Stimulated activated CD8-positive, alpha-beta memory T cell treated with anti-CD3 and anti-CD28 coated beads, Interleukin-4, amount 100 ng/mL, for 24 hours (primary cell): ENCODE measurements at places on chromosomes 5 and 9.

DNA sequence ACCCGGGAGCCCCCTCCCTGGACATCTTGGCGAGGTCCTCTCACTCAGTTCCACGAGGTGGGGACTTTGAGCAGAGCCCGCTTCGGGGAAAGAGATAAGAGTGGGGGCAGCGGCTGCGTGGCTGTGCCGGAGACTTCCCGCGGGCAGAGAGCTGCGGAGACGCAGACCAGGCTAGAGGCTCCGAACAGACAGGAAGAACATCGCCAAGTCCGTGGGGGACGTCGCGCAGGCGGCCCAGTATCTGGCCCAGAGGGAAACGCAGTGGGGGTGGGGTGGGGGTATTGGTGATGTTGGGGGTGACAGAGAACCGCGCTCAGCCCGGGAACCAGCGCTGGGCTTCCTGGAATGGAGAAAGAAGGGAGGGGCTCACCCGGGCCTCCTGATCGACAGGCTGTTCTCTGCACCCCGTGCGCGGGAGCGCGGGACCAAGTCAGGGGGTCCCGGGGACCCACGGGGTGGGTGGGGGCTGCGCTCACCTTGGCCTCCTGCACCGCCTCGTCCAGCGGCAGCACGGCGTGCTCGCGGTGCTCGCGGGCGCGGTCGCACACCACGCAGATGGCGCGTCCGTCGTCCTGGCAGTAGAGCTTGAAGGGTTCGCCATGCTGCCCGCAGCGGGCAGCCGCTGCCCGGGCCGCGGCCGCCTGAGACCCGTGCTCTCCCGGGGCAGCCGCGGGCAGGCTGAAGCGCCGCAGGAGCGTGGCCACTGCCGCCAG is 727 bp downstream of the TRIM7 start:
- DNase-seq = no peak

GRCh38 chr9:137703842-137704508 is 85.2 kb downstream of the EHMT1 start:
- DNase-seq = no peak

DNA sequence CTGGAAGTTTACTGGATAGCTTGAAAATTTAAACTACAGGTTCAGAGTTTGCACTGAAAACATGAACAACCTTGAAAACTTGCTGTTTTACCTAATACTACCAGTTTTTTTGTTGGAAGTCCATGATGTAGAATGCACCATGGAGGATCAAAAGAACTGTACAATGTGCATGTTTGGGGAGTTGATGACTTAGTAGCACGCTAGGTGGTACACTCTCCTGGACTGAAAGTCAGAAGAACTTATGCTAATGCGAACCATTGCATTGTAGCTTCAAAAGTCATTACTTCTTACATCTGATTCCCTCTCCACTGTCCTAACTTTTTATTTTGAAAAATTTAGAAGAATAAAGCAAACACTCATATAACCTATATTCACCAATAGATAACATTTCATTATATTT is 211.0 kb downstream of the OSTF1 start:
- DNase-seq = no peak

- no peak for DNase-seq
Measured at GRCh38 chr5:172533058-172533398, 78.7 kb upstream of the SH3PXD2B start.

DNA sequence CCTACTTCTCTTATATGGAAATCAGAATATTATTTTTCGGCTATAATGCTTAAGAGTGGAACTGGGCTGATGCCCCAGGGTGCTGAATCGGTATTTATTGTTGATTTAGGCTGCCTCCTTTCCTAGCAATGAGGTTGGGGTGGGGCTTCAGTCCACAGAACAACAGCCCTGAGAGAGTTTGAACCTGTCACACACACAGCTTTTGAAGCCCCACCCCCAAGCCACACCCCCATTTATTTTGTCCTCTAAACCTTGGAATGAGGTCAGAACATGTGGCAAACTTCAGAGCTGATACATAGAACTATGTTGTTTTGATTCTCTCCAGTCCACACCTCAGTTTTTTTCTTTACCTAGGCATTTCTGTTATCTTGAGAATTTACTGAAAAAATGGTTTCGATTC is 51.7 kb upstream of the CAMK4 start:
- no peak for DNase-seq

- no peak for DNase-seq
Measured at GRCh38 chr5:116575326-116576052, 866 bp upstream of the SEMA6A start.

DNA sequence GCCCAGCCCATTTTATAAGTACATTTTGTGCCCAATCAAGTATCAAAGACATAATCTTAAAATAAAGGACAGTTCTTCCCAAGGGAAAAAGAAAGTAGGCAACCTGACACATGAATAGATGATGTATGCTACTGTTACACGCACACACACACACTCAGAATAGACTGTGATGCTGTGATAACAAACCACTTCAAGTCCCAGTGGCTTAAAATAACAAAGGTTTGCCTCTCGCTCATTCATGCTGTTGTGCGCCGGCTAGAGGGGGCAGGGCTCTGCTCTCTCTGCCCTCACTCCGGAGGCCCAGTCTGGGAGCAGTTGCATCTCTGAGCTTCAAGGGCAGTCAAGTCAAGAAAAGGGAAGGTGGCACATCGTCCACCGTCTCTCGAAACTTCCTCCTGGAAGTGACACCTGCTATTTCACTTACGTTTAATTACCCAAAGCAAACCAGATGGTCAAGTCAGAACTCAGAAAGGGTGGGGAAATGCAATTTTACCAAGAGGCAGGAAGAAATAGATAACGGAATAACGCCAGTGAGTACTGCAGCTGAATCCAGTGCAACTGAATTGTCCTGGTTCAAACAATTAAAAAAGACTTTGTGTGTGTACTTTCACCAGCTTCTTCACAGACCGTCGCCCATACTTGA is 43.3 kb downstream of the ANKRD33B start:
- no peak for DNase-seq

- no peak for DNase-seq
Measured at GRCh38 chr5:120228262-120229031, 235.7 kb upstream of the PRR16 start.

GRCh38 chr5:121797681-121798518 is 53.8 kb upstream of the FTMT start:
- no peak for DNase-seq

DNA sequence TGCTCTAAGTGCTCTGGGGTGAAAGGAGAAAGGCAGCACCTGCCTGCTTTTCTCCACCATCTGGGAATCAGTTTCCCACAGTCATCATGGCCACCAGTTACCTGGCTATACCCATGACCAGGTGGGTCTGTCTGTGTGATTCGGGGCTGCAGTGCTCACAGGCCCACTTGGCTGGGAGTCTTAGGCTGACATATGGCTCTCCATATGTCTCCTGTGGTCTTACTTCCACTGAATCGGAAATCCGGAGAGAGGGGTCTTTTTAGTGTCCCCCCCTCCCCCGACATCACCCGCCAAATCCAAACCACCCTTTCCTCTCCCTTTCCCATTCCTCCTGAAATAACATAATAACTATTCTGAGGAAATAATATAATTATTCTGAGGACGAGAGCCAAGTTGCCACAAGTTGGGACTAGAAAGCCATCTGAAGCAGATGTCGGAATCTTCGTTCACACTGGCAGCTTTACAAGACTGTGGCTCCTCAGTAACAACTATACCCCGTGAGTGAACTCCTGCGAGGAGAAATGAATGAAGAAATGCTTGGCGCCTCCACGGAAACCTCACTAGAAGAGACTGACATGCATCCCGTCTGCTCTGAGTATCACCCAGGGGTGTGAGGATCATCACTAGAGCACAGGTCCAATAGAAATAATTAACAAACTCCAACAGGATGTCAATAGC is 143.4 kb downstream of the MYO10 start:
- DNase-seq = no peak

DNA sequence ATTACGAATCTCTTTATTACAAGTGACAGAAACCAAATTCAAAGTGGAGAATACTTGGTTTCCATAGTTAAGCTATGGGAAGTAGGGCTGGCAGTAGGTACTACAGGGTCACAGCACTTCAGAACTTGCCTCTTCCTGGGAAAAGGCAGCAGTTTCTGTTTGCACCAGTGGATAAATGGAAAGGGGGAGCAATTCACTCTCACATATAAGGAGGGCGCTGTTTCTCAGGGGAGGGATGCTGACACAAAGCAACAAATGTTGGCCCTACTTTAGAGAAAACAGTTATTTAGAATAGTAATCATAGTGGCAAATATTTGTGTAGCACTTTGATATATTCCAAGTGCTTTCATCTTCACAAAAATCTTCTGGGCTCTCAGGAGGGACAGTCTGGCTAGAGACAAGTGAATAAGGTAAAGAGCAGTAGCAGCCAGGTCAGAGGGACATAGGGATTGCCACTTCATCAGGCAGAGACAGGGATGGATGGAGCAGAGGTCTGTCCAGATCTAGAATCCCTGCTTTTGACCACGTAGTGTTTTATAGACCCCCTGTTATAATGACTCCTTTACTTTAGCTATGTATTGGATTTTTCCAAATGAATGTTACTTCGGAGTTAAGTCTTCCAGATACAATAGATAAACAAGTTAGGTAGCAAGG is 554.8 kb upstream of the SGCD start:
- DNase-seq = no peak

- no peak for DNase-seq
Measured at GRCh38 chr5:175107028-175107588, 336.9 kb downstream of the DRD1 start.

- no peak for DNase-seq
Measured at GRCh38 chr5:164139423-164139822, 634.0 kb downstream of the MAT2B start.

- DNase-seq = no peak
Measured at GRCh38 chr9:70228118-70228517, 30.7 kb upstream of the SMC5 start.

GRCh38 chr5:138438724-138439476 is at the start of gene REEP2:
Gene REEP2, plus strand, starts transcription at chr5:138439057. Its CDS starts 152 bp downstream, at chr5:138439209.
- DNase-seq = peak; percentile 59

GRCh38 chr9:114668146-114668545 is 10.5 kb upstream of the TEX53 start:
- no peak for DNase-seq

DNA sequence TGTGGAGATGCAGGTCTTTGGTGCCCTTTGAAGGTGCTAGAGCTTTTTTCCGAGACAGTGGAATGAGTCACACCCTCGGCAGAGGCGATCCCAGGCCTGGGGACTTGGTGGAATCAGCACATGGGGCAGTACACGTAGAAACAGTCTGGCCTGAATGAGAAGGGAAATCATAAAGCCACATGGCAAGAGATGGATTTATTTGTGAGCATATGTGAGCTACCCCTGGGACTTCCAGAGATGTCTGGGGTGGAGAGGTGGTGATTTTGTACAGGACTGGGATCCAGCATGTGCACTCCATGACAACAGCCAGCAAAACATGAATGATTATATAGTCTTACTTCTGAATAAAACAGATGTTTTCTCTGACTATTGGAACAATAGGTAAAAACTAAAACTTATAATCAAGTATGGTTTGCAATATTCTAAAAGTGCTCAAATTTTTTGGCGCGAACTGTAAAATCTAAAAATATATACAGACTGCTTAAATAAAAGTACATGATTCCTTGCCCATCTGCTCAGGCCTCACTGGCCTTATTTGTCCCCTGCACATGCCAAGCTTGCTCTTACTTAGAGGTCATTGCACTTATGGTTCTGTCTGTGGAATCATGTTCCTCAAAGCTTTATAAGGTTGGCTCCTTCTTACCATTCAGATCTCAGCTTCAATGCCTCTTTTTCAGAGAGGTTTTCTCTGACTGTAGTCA is 54.7 kb upstream of the SMARCA2 start:
- no peak for DNase-seq

GRCh38 chr5:18660511-18660910 is 1026.3 kb downstream of the TAF11L14 start:
- DNase-seq = no peak

GRCh38 chr9:5714501-5715401 is 85.8 kb downstream of the RIC1 start:
- DNase-seq = no peak

DNA sequence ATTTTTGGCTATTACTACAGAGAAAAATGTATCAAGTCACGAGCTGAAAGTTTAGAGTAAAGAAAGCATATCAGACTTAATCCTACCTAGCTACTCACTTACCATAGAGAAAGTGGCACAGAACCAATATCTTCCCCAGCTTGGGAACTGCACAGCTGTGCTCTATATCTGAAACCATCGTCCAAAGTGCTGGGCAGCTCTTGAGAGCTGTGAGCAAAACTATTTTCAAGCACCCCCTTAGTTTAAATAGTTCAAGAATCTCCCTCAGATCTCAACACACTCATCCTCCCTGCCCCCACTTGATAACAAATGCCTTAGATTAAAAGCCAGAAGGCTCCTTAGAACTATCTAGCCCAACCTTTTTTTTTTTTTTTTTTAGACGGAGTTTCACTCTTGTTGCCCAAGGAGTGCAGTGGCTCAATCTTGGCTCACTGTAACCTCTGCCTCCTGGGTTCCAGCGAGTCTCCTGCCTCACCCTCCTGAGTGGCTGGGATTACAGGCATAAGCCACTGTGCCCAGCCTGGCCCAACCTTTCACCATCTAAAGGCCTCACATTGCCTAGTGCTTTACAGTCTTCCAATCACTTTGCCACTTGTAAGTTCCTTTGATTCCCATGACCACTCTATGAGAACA is 94.2 kb upstream of the APC start:
- DNase-seq = no peak

DNA sequence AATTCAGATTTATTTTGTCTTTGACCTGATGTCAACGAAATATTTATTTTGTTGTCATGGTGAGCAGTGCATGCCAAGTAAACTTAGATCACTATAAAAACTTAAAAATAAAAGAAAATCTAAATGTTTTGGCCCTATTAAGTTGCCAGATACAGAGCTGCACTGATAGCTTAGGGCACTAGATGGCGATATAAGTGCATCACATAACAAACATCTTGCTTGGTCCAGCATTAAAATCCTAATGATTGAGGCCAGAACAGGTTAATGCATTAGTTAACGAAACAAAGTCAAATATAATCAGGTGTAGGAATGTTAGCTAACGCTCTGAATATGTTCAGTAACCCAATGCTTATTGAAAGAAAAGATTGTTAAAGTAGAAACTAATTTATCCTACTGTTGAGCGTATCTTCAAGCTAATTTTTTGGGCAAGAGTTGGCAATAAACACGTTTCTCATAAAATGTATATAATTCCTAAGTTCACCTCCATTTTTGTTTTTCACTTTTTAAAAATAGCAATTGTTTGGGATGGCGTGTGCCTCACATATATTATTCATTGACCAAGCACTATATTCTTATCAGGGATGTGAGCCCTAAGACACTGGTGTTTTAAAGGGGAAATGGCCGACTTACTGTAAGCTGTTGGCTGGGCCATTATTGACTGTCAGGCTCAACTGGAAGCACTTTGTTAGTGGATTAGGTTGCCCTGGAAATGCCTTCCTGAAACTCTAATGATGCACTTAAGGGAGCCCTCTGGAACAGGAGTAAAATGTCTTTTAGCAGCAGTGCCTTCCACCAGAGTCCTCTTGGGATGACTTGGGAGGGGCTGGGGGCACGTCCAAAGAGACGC is 33.3 kb downstream of the KCTD16 start:
- peak; percentile 7 for DNase-seq

DNA sequence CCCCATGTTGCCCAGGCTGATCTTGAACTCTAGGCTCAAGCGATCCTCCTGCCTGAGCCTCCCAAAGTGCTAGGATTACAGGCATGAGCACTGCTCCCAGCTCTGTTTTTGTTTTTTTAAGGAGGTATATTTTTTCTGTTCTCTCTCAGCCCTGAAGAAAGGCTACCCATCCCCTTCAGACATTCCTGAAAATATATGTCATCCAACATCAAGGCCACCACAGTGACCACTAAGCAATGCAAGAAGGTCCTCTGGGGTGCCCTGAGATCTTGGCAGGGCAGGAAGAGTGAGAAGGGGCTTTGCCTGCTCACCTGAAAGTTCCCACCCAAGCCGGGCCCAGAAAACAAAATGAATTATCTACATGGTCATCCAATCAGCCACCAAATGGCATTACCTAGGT is 47.8 kb upstream of the IL17B start:
- no peak for DNase-seq

- DNase-seq = no peak
Measured at GRCh38 chr5:171316258-171317121, 7.4 kb downstream of the TLX3 start.
